ENCODE measurements at places on chromosomes 16 and 17.
A peak's percentile ranks its signal among the peaks of the same experiment; 100 is the strongest.

DNA sequence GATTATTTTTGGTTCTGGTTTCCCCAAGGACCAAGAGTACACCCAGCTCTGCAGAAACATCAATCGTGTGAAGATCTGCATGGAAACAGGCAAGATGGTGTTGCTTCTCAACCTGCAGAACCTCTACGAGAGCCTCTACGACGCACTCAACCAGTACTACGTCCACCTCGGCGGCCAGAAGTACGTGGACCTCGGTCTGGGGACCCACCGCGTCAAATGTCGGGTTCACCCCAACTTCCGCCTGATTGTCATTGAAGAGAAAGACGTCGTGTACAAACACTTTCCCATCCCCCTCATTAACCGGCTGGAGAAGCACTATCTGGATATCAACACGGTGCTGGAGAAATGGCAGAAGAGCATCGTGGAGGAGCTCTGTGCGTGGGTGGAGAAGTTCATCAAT, 67.4 kb upstream of the ENDOV start:
- no peak for DNase-seq

- no peak for DNase-seq
Measured at GRCh38 chr17:52410781-52411180, 252.3 kb upstream of the CA10 start.

GRCh38 chr16:83113317-83113716, 486.5 kb downstream of the CDH13 start:
- peak; percentile 53 for DNase-seq

DNA sequence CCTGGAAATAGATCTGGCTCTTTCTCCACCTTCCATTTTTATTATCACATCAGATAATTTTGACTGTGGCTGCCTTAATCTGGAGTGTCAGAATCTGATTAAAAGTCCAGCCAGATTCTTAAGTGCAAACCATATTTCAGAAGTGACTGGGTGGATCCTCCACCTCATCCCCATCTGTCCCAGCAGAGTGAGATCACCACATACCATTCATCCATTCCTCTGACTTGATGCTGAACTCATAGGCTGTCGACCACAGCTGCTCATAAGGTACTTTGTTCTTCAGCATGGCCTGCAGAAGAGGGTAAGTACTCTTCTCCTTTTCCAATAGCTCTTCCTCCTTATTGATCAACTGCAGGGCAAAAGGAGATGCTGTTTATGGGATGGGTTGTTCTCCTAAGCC, 53.5 kb downstream of the DNAH3 start:
- DNase-seq, result no peak

GRCh38 chr16:84647828-84648594, at the start of gene KLHL36:
Gene KLHL36 (plus strand): TSS chr16:84648511. CDS start chr16:84650868, 2,357 bp downstream.
- peak; percentile 9 for DNase-seq

DNA sequence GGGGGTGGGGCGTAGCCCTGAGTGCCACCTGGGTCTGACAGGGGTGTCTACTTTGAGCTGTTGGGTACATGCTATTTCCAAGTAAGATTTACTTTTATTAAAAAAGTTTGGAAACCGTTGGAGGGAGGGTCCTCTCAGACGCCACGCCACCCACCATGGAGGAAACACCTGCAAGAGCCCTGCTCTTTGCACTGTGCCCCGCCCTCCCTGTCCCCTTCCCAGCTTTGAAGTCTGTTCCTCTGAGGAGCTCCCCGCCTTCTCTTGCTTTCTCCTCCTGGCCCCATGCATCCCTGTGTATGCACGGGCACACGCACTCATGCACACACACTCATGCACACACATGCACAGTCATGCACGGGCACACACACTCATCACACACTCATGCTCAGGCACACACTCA, 15.5 kb downstream of the ADGRG1 start:
- no peak for DNase-seq

DNA sequence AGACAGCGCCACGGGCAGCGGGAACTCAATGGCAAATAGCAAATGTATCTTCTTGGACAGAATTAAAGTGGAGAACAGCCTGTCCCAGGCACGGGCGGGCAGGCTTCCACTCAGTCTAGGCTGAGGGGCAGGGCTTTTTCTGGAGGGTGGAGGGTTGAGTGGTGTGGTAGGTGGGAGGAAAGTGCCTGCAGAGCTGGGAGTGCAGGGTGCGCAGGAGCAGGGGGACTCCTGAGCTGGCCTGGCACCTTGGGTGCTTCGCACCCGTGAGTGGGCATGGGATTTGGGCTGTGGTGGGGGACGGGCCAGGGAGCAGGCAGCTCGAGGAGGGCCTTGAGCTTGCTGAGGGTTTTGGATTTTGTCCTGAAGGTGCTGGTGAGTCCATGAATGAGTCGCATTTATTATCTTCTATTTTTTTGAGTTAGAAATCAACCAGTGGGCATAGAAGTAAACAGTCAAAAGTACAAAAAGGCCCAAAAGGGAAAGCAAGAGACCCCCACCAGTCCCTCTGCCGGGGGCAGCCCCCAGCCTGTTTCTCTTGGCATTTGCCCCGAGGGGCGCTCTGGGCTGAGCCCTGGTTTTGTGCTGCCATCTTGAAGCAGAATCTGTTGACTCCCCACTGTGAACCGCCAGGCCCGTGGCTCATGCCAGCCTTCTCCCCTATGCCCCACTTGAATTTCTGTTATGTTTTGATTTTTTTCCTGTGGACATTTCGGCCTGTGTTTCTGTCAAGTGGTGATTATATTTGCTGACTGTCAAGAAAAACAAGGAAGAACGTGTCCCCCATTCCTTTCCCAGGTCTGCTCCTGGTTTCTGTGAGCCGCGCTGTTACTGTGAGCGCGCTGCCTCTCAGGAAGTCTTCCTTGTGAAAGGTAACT, 8.2 kb downstream of the ADORA2B start:
- DNase-seq, result no peak

DNA sequence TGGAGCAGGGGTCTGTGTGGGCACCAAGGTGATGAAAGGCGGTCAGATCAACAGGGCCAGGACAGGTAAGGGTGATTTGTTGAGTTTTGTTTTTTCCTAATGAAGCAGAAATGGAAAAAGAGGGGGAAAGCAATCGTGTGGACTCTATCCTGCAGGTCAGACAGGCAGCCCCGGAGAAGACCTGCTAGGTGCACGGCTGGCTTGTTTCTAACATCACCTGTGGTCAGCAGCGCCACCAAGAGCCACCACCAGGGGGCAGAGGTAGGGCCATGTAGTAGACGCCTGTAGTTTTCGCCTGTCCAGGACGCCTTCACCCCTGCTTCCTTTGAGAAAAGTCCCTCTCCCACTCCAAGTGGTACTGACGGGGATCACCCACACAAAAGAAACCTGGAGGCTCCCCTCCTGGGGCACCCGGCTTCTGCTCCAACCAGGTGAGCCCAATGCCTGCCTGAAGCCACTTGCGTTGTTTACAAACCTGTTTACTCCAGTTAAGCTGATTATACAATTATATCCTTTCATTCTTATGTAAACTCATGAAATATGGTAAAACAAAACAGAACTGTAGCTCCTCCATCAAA, 54.2 kb upstream of the SEC14L1 start:
- DNase-seq, result peak; percentile 28

- no peak for DNase-seq
Measured at GRCh38 chr16:74990832-74991231, 5.9 kb upstream of the WDR59 start.

GRCh38 chr16:31385680-31386079, 7.5 kb upstream of the ITGAD start:
- no peak for DNase-seq

GRCh38 chr17:2909175-2909845, 113.1 kb downstream of the RAP1GAP2 start:
- DNase-seq, result no peak

DNA sequence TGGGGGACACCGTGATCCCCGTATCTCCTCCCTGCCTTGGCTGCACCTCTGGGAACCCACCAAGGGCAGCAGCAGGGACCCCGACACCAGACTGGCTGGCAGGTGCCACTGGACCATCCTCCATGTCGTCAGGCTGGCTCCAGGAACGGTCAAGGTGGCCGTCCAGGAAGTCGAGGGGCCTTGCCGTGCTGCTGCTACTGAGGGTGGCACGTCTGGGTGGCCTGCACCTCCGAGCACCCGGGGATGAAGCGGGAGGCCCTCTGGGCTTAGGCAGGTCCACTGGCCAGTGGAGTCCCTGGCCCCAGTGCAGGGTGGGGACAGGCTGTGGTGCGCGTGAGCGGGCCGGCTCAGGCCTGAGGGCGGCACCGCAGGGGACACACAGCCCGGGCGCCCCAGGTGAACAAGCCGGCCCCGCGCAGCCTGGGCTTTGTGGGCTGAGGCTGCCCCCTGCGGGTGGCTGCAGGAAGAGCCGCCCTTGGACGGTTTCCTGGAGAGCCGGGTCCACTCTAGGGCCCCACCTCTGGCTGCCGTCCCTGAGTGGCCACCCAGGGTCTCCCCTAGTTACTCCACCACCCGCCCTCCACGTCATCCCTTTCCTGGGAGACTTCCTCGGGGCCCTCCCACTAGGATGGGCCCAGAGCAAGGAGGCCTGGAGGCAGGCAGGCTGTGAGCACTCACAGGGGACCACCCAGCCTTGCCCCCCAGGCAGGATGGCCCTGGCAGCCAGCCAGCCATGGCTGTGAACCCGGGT, 42.8 kb upstream of the ZC3H18 start:
- peak; percentile 25 for DNase-seq

DNA sequence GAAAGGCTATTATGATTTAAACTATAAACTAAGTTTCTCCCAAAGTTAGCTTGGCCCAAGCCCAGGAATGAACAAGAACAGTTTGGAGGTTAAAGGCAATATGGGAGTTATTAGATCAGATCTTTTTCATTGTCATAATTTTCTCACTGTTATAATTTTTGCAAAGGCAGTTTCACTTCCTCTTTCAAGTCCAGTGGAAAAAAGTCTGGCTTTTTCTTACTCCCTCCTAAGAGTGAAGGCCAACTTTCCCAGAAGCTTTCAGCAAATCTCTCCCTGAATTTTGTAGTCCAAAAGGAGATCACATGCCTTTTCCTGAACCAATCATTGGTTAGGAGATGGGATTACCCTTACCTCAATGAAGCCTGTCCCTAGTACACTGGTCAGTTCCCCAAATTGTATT, 9.1 kb upstream of the BLMH start:
- no peak for DNase-seq

GRCh38 chr17:8912084-8912981, 44.9 kb upstream of the PIK3R6 start:
- no peak for DNase-seq

DNA sequence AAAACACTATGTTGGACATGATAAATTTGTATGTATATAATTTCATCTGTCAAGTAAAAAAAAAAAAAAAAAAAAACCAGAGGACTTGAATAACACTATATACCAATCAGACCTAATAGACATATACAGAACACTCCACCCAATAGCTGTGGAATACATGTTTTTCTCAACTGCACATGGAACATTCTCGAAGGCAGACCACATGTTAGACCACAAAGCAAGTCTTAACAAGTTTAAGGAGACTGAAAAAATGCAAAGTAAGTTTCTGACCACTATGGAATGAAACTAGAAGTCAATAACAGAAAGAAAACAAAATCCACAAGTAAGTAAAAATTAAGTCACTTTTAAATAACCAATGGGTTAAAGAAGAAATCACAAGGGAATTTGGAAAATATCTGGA, 8.4 kb upstream of the CNTNAP4 start:
- DNase-seq, result no peak

GRCh38 chr17:31357839-31358394, 33.6 kb upstream of the RAB11FIP4 start:
- DNase-seq, result no peak

- DNase-seq, result no peak
Measured at GRCh38 chr17:38430316-38430715, 2.1 kb downstream of the ARHGAP23 start.

DNA sequence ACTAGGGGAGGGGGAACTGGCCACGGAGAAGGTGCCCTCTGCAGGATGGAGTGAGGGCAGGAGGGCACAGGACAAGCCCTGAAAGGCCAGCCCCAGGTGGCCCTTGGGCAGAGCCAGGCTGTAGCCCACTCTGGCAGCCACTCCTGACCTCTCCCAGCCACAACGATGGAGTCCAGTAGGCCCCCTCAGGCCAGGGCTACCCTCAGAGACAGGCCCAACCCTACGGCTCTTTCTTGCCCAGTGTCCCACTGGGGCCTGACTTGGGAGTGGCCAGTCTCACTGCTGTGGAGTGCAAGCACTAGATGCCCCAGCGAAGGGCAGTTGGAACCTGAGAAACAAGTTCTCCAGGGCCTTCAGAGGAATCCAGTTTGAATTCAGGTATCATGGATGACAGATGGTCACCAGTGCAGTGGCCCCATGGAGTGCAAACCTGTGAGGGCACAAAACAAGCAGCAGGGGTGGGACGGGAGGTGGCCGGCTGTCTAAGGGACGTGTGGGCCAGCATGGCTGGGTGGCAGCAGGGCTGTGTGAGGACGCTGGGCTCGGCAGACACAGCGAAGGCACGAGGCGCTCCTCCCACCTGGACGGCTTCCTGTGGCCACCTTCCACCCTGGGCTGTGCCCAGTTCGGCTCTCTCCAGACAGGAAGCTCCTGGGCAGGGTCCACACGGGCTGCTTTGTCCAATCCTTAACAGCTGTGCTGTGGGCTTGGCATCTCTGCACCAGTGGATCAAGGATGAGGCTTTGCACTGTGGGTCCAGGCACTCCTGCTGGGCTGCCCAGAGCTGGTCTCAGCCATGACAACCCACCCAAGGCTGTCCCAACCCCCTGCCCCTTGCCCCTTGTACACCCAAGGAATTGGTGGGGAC, 72.1 kb downstream of the AMFR start:
- DNase-seq, result no peak

GRCh38 chr16:48870141-48870540, 260.2 kb upstream of the N4BP1 start:
- no peak for DNase-seq

DNA sequence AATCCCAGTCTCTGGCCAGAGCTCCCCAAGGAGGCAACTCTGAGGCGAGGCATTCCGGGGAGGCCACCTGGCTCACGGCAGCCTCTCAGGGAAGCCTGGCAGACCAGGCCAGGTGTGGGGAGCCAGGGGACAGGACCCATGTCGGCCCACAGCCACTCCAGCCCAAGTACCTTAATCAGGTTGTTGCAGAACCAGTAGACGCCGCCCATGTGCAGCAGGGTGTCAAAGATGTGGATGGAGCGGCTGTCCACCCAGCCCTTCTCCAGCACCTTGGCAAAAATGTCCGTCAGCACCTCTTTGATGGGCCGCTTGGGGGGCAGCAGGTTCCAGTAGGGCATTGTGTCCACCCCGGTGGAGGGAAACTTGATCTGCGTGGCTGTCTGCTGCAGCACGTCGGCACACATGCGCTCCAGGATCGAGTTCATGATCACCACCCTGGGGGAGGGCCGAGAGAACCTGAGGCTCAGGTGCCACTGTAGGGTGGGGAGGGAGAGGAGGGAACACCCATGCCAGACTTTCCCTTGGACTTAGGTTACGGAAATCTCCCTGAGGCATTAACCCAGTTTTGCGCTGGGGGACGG, 7.8 kb downstream of the CSF3 start:
- no peak for DNase-seq

DNA sequence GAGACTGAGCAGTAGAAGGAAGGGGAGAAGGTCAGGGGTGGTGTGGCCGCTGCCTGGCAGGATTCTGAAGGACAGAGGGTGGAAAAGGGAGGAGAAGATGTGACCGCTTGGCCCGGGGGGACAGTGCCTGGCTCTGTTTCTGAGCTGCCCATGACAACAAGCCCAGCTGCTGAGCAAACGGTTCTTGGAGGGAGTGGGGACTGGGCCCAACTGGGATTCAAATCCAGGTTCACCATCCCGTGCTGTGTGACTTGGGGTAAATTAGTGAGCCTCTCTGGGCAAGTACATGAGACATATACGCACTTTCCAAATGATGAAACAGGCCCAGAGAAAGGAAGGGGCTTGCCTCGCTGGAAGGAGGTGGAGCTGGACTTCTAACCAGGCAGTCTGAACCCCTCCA, 23.3 kb downstream of the SEC14L5 start:
- DNase-seq, result no peak

- no peak for DNase-seq
Measured at GRCh38 chr16:81720973-81721906, 57.9 kb upstream of the PLCG2 start.

GRCh38 chr16:58026139-58026704, 668 bp downstream of the MMP15 start:
- no peak for DNase-seq
